ENCODE measurements at places on chromosomes 2 and 18.
A peak's percentile ranks its signal among the peaks of the same experiment; 100 is the strongest.

DNA sequence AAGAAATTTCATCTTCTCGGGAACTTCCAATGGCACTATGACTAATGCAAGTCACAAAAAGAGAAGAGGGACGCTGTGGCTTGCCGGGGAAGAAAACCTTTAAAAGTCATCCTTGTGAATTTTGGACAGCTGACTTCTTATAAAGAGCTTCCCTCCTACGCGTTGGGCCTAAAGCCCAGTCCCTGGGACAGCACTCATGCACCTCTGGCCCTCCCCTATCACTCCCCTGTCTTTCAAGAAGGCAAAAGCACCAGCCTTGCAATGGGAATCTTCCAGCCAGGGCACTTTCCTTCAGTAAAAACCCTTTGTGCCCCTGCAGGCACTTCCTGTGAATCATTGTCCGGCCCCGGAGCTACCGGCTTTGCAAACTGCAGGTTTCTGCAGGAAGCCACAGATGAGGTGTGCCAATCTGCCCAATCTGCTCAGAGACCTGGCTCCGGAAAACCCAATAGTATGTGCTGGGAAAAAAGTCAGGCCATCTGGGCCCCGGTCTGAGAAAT is 7.1 kb downstream of the MREG start:
- no peak for DNase-seq

- DNase-seq, result no peak
Measured at GRCh38 chr18:8519102-8519501, 90.1 kb upstream of the RAB12 start.

- no peak for DNase-seq
Measured at GRCh38 chr2:42743659-42743990, 20.3 kb downstream of the OXER1 start.

DNA sequence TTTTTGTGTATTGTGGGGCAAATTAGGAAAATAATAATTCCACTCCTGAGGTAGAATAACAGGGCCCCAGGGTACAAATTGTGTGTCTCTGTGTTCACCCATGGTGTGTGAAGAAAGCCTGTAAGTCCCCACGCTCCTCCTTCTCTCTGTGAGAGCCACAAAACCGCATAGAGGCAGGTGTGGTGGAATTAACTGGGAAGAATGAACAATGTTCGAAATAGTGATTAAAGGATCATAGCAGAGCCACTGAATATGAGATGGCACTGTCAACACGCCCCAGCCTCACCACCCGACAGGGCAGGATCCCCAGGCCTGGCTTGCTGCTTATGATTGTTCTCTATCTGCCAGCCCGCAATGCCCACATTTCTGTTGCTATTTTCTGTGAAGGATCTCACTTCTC is 14.1 kb downstream of the IL1RN start:
- DNase-seq, result no peak

- DNase-seq, result no peak
Measured at GRCh38 chr2:66013456-66013855, 421.5 kb upstream of the MEIS1 start.

- DNase-seq, result peak; percentile 31
Measured at GRCh38 chr2:201546576-201546975, 95.0 kb downstream of the STRADB start.

- DNase-seq, result no peak
Measured at GRCh38 chr18:40949114-40949950, 1005.7 kb upstream of the PIK3C3 start.

DNA sequence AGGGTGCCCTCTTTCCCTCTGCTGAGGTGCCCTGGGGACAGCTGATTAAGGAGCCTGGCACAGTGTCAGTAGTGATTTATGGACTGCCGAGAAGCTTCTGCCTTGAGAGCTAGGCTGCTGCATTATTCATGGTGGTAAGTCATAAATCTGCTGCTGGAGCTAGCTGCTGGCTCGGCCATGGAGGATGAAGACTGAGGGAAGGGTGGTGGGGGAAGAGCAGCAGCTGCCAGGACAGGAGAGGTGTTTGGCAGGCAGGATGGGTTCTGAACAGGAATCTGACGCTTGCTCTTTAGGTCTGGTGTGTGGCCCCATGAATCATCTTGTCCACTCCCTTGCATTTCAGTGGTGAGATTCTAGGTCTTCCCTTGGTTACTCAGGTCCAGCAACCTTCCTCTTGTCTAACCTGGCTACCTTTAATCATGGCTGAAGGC is 296.3 kb downstream of the DYSF start:
- peak; percentile 30 for DNase-seq

DNA sequence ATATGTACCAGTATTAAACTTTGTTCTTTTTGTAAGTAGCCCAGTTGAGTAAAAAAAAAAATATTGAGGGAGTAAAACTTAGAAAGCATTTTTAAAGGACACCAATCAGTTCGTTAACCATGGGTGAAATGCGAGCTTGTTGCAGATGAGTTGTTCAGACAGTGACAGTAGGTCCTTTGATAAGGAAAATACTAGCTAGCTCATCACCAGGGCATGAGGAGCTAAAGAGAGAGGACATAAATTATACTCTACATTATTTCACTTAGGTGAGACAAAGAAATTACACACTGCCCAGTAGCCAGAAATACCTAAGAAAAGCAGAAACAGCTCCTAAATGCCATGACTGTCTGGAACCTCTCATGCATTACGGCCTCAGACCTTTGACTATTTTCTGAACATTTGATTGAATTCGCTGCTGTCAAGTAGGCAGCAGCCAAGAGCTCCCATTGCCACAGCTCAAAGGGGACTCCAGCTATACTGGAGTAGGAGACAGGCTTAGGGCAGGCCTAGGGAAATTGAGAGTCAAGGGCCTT is 2.6 kb upstream of the HNRNPLL start:
- DNase-seq, result no peak

GRCh38 chr2:184455624-184456023 is 142.7 kb upstream of the ZNF804A start:
- DNase-seq, result no peak

- DNase-seq, result no peak
Measured at GRCh38 chr2:207865210-207865609, 95.5 kb upstream of the FZD5 start.

GRCh38 chr2:160910681-160911080 is 249.5 kb upstream of the TANK start:
- peak; percentile 88 for DNase-seq

DNA sequence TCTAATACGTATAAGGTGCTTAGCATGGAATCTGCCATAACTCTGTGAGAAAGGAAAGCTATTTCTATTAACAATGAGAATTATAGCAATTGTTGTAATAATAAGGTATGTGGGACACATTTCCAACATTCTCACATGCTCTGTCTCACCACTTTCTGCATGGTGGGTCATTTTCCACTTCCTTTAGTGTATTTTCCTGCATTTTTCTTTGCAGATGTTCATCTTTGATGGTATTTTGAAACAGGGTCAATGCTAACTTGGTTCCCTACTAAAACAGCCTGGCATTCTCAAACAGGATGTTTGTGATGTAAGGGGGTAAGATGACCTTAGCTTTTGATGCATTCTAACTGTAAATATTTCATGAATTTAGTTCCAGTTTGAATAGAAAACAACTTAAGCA is 54.7 kb downstream of the MYO1B start:
- no peak for DNase-seq

DNA sequence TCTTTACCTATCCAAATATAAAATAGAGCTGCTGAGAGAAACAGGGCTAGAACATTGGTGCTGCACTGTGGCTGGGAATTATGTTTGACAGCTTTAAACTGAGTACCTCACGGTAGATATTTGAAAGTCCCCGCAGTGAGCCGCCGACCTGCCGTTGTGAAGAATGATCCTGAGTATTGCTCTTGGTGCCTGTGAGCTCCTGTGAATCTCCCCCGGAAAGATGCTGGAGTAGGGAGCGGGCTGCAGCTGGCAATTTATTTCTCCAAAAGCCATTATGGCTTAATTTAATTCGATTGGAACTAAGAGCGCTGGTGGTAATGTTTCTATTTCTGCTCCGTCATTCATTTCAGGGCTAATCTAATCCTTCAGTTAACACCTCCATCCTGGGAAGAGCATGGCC is 129.4 kb upstream of the TPO start:
- no peak for DNase-seq

DNA sequence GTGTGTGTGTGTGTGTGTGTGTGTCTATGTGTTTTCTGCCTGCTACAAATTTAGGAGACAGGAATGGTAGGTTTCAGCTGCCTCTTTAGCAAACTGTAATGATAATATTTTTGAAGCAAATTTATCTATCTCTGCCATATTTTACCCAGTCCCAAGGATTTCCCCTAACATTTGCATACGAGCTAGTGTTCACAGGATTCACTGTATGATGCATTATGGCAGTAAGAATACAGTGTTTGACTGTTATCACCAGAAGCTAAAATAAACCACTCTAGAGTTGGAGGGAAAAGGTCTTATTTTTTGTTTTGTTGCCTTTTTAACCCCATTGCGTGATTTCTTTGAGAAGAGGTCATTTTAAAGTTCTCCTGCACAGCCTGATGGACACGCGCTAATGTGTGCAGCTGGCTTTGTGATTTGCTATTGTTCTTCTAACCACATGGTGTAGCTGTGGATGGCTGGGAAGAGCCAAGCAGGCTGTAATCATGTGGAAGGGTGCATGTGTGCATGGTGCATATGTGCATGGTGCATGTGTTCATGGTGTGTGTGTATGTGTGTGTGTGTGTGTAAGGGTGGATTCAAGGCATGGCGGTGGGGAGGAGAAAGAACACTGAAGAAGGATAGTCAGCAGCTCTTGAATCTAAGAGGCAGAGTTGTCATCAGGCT is 62.4 kb downstream of the PLB1 start:
- DNase-seq, result no peak

DNA sequence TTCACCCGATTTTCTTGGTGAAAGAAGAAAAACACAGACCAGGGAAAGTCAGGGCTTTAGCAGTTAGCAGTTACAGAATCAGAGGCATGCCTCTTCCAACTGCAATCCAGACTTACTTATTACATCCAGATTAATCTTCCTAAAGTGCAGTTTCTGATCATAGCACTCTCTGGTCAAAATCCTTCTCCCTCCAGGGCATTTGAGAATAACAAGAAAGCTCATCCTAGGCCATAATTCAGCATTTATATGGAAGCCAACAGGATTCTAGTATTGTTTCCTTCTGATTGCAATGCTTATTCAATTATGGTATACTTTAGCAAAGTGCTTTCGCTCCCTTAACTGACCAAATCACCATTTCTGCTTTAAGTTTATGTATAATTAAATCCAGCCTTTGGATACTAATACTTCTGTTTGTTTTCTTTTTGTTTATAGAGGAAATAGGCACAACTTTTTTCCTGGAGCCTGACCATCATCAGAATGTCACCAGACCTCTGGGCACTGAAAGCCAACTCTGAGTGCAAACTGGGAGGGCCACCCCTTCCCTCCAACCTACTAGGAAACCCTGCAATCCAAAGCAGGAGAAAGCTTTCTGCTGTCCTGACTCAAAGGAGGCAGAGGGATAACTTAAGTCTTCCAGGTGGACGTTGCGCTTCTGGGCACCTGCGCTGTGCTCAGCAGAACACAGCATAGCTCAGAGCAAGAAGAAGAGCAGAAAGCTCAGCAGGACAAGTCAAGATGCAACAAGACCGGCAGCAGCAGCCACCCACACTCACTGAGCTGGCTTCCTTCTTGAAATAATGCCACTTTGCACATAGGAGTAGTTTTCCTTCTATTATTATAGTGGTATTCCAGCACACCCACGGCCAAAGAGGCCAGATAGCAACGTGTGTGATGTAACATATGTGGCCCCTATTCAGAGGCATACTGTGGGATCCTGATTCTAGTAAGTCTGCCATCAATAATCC is 99.3 kb downstream of the STK39 start:
- no peak for DNase-seq

GRCh38 chr2:8630676-8631464 is 51.0 kb upstream of the ID2 start:
- no peak for DNase-seq

DNA sequence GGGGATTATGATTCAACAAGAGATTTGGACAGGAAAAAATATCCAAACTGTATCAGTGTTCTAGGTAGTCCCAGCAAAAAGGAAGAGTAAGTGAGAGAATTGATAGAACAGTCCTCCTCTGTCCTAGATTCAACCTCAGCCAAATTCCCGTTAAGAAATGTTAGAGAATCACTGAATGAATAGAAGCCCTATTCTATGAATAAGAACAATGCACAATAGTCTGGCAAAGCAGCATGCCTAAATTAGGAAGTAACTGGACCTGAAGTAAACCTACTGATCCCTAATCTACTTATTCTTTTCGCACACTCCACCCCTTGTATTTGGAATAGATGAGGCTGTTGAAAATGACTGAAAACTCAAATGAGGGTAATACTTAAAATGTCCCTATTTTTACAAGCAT is 1665.5 kb downstream of the LRP1B start:
- DNase-seq, result no peak

DNA sequence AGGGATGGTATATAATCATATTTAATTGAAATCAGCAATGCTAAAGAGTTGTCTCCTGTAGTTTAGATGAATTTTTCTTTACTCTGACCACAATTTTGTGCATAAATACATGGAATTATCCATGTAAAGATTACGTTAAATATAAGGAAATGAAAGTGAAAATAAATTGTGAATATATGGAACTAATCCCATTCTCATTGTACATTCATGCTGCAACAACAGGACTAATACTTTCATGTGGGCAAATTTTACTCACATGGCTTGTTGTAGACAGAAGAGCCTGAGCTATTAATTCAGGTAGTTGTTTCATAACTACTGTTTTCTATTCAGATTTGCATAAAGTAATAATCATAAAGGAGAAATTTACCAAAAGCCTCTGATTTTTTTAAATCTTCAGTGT is 357.8 kb downstream of the ARHGAP15 start:
- no peak for DNase-seq

GRCh38 chr2:109171444-109172334 is 42.7 kb downstream of the SH3RF3 start:
- DNase-seq, result peak; percentile 88

DNA sequence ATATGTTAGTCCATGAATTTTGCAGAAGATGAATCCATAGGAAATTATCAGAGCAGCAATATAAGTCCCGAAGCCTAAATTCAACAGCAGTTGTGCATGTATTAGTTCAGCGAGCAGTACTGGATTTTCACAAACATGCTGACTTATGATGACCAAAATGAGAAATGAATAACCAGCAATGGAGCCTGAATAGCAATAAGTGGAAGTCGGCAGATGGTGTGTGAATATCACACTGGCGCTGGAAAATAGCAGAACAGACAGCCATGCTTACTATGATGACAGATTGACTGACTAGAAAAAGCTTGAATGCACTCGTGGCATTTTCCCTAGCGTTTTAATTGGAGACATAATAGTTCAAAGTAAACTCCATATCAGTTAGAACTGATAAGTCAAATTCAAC is 1114.5 kb downstream of the DSC3 start:
- no peak for DNase-seq

GRCh38 chr2:68734688-68735525 is at the start of gene ARHGAP25:
TSS of gene ARHGAP25 (plus strand) at chr2:68734811. CDS start at chr2:68735200, 389 bp downstream.
- DNase-seq, result no peak

GRCh38 chr2:162773352-162773751 is 65.2 kb downstream of the KCNH7 start:
- DNase-seq, result no peak

- no peak for DNase-seq
Measured at GRCh38 chr2:170484552-170484951, 230.6 kb upstream of the SP5 start.

GRCh38 chr2:69827796-69828540 is 1.5 kb upstream of the GMCL1 start:
- no peak for DNase-seq

- no peak for DNase-seq
Measured at GRCh38 chr2:235191978-235192377, 240.2 kb downstream of the SH3BP4 start.

GRCh38 chr2:26534865-26535662 is 57.1 kb upstream of the OTOF start:
- DNase-seq, result no peak

GRCh38 chr18:48467231-48467630 is 58.0 kb upstream of the ZBTB7C start:
- DNase-seq, result no peak
